ENCODE measurements at places on chromosomes 12 and 14.

GRCh38 chr12:33000016-33000415 lies 103.4 kb upstream of the PKP2 start:
- no peak for DNase-seq

- DNase-seq: no peak
Measured at GRCh38 chr12:13839365-13840336, 141.8 kb downstream of the GRIN2B start.

GRCh38 chr14:32648434-32648833 lies 290.2 kb upstream of the NPAS3 start:
- DNase-seq: no peak

DNA sequence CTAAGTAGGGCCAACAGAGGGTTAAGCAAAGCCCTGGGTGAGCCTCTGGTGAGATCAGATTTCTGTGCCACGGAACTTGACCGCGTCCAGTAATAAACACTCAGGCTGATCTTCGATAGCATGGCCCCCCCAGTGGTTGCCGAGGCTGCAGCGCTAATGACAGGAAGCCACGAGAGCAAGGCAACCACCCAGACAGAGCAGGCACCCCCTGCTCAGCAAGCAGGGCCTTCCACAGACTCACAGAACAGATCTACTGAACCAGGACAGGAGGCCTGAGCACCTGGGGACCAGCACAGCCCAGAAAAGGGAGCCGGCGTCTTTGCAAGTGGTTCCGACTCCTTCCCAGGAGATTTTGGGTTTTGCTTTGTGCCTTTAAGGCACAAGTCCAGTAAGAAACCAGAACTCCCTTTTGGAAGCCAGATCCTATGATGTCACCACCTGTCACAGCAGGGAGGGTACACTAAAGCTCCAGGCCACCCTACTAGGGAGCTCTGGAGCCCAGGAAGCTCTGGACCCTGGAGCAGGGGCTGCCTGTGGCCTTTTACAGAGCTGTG lies 42.3 kb downstream of the BCL11B start:
- DNase-seq: no peak

DNA sequence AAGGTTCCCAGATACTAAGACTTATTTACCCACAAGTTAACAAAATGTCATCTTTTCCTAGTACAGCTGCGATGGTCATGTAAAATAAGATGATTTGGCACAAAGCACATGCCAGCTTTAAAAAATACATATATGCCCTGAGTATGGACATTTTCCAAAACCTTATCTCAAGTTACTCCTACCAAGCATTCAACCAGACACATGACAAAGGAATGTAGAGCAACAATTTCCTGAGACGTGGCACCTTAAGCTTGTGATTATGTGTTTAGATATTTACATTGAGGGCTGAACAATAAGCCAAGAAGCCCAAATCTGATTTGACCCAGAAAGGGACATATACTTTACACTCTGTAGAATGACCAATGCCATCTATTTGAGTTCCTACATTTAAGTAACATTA lies 24.5 kb upstream of the OVCH1 start:
- DNase-seq: no peak

DNA sequence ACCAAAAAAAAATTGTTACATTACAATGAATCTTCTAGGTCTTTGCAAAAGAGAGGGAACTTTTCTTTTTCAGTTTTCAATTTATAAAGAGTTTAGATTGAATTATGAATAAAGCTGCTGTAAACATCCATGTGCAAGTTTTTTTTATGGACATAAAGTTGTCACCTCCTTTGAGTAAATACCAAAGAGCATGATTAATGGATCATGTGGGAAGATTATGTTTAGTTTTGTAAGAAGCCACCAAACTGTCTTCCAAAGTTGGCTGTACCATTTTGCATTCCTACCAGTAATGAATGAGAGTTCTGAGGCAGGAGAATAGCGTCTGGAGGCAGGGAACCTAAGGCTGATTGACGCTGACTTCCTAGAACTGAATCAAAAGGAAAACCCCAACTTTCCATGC lies 30.2 kb downstream of the LEMD3 start:
- DNase-seq: no peak

GRCh38 chr14:104685216-104685997 lies 4.0 kb upstream of the INF2 start:
- DNase-seq: no peak

- no peak for DNase-seq
Measured at GRCh38 chr12:51216642-51217041, 1.2 kb downstream of the POU6F1 start.

GRCh38 chr12:49910331-49911212 lies 6.9 kb upstream of the FAIM2 start:
- no peak for DNase-seq

- DNase-seq: no peak
Measured at GRCh38 chr12:57235728-57236131, 6.2 kb downstream of the SHMT2 start.

DNA sequence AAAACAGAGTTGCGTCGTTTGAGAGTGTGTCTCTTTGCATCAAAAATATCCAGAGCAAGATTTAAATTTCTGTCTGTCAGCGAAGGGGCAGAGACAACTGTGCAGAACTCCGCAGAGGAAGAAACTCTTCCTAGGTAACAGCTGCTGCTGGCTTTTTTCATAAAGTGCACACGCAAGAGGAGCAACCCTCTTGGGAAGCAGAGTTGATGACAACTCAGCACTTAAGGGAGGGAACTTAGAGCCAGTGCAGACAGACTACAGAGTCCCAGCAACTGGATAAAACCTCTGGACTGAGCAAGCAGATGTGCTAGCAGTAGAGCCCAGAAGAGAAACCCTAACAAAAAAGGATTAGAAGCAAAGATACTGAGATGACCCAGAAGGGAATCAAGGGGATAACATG lies 337.1 kb downstream of the PCNX1 start:
- no peak for DNase-seq

DNA sequence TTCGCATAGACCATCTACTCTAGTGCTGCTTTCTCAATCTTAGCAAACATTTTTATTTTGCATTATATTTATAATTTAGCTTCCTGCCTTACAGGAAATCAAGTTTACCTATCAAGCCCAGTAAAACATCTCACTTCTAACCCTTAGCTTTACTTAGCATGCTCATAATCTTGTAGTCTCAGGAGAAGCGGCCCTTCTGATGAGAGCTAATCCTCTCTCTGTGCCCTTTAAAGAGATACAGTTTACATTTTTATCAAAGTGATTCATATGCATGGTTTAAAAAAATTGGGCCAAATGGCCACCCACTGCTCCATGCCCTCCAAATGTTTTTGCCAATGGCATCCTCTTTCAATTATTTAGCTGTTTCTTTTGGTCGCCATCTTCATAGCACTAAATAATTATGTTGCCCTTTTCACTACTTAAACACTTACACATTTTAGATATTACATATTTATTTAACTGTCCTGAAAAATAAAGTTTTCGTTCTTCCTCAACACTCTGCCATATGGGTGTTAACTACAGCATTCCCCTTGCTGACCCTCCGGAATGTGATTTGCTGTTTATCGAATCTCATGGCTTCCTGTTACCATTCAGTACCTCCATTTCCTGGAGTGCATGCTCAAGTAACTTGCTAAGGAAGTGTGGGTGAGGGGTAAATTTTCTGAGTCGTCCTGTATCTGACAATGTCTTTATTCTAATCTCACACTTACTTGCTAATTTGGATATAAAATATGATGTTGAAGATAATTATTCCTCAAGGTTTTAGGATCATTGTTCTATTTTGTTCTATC lies 29.3 kb downstream of the YLPM1 start:
- no peak for DNase-seq

DNA sequence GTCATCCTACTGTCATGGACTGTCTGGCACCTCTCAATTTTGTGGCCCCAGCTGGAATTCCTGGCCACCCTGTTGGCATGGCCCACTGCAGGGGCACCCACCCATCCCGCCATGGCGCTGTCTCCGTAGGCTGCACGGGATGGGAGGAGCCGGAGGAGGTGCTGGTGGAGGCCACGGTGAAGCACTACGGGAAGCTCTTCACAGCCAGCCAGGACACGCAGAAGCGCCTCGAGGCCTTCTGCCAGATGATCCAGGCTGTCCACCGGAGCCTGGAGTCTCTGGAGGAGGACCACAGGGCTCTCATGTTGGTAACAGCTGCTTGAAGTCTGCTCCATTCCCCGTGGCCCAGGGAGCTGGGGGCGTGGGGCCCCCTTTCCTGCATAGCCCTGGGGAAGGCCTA lies 3.9 kb downstream of the CCDC197 start:
- DNase-seq: no peak

DNA sequence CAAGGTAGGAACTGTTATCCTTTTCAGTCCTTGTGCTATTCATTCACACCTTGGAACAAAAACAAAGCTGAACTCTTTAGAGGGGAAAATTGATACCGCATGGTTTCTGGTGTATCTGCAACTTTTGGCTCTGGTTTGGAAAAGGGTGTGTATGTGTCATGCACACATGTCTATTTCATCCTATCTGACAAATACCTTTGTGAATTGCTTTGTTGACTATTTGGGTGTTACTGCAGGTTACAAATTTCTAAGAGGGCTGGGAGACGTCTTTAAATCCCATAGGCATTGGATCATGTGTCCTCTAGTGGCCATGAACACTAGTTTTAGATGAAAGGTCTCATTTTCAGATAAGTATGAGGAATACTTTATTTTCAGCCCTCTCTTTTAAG lies 59.9 kb upstream of the IFNG-AS1 start:
- DNase-seq: no peak

DNA sequence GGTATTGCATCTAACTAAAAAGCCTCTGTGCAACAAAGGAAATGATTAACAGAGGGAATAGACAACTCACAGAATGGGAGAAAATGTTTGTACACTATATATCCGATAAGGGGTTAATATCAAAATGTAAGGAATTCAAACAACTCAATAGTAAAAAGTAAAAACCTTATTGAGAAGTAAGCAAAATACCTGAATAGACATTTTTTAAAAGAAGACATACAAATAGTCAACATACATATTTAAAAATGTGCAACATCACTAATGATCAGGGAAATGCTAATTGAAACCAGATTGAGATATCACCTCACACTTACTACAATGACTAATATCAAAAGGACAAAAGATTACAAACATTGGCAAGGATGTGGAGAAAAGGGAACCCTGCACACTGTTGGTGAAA lies 31.9 kb upstream of the LGR5 start:
- DNase-seq: no peak

DNA sequence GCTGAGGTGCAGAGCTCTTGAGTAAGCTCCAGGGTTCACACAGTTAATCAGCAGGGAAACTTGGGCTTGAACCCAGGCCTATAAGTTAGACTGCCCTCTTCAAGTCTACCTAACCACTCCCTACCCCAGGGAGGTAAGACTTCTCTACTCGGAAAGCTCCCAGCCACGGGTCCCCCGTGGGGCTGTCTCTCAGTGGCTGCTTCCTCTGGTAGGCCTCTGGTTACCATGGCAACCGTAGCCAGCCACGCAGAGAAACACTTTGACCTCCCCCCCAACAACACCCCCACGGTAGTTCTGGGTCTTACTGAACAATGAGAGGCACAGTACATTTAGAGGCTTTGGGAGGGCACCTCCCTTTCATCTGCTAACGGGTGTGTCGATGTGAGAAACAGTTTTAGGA lies 245.2 kb downstream of the AACS start:
- no peak for DNase-seq

DNA sequence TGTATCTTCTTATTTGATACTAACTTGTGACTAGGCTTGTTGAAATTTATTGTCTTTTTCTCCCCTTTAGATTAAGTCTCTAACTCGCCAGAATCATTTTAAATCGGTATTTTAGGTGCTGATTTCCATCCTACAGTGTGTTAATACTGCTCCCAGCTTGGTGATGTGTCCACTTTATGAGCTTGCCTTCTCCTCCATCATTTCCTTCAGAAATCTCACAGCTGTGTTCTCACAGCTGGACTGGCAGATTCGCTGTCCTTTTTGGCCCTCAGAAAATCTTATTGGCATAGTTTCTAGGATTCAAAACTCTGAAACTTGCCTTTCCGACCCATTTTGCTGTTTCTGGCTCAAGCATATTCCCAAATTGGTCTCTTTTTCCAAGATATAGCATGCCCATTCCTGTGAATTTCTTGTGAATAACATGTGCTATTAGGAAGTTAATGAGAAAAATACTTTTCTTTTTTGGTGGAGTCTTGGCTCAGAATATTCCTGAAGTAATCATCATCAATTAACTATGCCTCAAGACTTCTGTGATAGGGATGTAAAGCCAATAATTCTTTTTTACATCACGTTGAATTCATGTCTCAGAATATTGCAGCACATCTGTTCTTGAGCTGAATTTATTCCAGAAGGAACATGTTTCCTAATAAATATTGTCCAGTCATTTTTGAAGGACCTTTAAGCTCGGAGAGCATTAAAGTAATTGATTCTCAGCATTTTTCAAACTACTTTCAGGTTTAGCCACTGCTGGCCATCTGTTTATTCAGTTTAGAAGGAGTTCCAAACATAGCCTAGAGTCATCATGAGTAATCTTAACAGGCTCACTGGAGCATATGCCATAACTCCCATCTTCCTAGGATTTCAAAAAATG lies 50.0 kb upstream of the USP44 start:
- no peak for DNase-seq

- DNase-seq: no peak
Measured at GRCh38 chr14:59582161-59582560, 5.5 kb upstream of the CCDC175 start.

DNA sequence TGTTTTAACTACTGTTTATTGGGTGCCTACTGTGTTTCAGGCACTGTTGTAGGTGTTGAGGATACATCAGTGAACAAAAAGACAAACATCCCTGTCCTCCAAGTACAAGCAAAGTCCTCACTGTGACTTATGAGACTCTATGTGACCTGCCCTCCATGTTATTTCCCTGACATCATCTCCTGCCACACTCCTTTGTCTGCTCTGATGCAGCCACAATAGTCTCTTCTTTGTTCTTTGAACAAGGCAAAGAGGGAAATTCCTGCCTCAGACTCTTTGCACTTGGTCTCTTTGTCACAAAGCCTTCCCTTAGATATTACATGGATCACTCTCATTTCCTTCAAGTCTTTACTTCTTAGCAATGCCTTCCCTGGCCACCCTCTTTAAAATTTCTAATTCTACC lies 240.1 kb upstream of the SRRM4 start:
- no peak for DNase-seq

DNA sequence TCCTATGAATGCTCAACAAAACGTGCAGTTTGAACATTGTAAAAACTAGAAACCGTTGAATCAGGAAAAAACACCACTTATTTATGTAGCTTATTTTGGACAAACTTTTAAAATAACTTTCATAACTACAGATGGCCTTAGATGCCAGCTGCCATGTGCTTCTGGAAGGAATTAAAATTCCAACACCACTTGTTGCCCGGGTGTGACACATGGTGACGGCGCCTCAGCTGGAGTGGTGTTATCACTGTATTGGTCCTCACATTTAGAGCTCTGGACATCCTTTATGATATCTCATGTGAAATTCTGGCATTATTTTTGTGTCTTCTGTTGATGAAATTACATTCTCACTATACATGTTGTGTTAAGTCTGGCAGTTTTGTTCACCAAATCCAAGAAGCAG lies 211.0 kb downstream of the IPO8 start:
- DNase-seq: no peak

GRCh38 chr12:79441534-79441933 lies 249.2 kb downstream of the PAWR start:
- DNase-seq: no peak

DNA sequence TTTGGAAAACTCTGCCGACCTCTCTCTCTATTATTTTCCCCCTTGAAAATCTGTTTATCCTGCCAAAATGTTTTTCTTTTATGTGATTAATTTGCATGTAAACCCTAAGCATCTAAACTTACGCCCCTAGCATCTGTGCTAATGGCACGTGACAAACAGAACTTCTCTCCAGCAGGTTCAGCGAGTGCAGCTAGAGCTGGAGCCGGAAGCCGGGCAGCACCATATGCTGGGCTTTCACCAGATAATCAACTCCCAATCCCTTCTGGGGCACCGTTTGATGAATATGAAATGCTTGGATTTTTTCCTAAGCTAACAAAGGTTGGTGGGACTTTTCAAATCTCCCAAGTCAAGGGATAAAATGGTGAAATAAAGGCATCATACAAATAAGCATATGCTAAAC lies 667.5 kb upstream of the TMEM132C start:
- no peak for DNase-seq
